Left lobe of liver (tissue), 2 donors: ENCODE measurements at places on chromosomes 6 and 20. TPM values are rescaled to one million over a fixed set of nuclear protein-coding genes. Genes with fewer than 3 reads are reported as not detected.

The DLK2 gene
- total RNA-seq, result not detected

The SPATA25 gene
- total RNA-seq, result 4.2 TPM

The MOCS1 gene
- total RNA-seq, result 29.0 TPM

The EDN1 gene
- 0.33 TPM for total RNA-seq

The HLA-DPA1 gene
- total RNA-seq, result 10.8 TPM

The CAGE1 gene
- 0.05 TPM for total RNA-seq

The PAK5 gene
- total RNA-seq, result 0.08 TPM

The SLC24A3 gene
- total RNA-seq, result 0.35 TPM

The CNBD2 gene
- total RNA-seq, result 3.3 TPM
